ENCODE measurements at places on chromosomes 11 and 22. TPM values are rescaled to one million over a fixed set of nuclear protein-coding genes. Genes with fewer than 3 reads are reported as not detected.

PITPNM1 gene
- total RNA-seq, result 36.6 TPM

OR10A2 gene
- not detected for total RNA-seq

YAP1 gene
- 67.9 TPM for total RNA-seq

TRPT1 gene
- 82.3 TPM for total RNA-seq

- no peak for DNase-seq
Observed at GRCh38 chr11:27910186-27910931, 197.6 kb downstream of the KIF18A start.

DNA sequence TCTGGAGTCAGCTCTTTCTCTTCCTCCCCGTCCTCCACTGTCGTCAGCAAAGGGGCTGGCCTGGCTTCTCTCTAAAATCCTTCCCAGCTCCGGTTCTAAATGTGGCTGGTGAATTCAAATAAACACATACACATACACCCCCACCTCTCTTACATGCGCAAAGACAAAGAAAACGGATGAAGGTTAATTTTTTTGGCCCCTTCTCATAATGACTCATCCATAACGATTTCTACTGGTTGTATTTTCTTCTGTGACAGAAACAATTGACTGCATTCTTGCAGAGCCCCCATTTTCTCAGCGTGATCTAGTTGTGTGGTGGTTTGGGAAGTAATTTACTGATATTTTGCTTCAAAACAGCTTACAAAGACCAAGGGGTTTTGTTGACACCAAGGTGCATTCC is 130.0 kb upstream of the NTM start:
- no peak for DNase-seq

- DNase-seq, result no peak
Observed at GRCh38 chr11:113729456-113729855, 23.3 kb upstream of the TMPRSS5 start.

GRCh38 chr22:32920032-32920628 is 118.6 kb downstream of the TIMP3 start:
- DNase-seq, result peak; percentile 55

- DNase-seq, result no peak
Observed at GRCh38 chr11:32511926-32512325, 71.7 kb upstream of the EIF3M start.

DNA sequence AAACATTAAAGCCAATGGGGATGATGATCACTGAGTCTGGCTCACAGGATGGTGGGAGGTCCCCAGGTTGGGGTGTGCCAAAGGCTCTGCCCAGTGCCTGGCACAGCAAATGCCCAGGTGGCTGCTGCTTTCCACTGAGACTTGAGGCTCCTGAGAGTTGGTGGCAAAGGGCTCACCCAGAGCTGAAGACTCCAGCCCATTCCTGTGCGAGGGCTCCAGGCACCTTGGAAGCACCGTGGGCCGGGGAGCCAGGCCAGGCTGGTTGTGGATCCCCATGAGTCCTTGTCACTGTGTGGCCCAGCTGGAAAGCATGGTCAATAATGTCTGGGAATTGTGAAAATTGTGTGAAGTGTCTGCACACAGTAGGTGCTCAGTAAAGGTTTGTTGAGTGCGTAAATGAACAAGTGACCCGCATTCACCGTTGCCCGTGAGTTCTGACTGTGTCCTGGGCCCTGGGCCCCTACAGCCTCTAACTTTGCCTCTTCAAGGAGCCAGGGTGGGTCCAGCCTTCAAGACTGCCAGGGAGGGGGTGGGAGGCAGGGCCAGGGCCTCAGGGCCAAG is 2.8 kb upstream of the UNC93B1 start:
- no peak for DNase-seq

GRCh38 chr11:76376746-76377558 is 4.0 kb downstream of the THAP12 start:
- DNase-seq, result no peak

DNA sequence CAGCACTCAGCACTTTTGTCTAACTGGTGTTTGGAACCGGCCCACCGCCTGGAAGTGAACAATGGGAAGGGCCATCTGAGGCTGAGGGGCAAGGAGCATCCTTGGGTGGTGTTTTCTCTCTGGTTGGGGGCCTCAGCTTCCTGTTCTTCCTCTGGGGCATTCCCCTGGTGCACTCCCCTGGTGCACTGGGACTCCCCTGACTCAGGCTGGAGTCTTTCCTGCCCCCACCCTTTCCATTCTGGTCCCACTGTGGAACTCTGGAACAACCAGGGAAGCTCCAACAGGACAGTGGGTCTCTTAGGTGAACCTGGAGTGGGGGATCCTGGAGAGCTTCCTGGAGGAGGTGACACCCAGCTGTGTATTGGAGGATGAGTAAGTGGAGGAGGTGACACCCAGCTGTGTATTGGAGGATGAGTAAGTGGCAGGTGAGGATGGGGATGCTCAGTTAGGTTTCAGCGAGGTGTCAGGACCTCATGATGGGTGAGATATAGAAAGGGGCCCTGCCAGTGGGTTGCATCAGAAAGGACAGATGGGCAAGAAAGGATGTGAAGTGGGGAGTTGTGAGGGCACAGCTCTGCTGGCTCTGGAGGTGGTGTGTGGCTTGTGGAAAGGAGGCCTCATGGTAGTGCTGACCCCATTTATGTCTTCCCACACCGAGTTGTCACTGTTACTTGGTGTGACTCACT is 132.1 kb downstream of the OSBP2 start:
- DNase-seq, result no peak

Measured in left ventricle myocardium inferior (tissue), 1 donor.